ENCODE measurements at places on chromosomes 7 and 10.

- DNase-seq: no peak
Observed at GRCh38 chr7:130963339-130963738, 229.3 kb upstream of the KLF14 start.

- DNase-seq: no peak
Observed at GRCh38 chr7:21106296-21106732, 319.6 kb upstream of the SP8 start.

DNA sequence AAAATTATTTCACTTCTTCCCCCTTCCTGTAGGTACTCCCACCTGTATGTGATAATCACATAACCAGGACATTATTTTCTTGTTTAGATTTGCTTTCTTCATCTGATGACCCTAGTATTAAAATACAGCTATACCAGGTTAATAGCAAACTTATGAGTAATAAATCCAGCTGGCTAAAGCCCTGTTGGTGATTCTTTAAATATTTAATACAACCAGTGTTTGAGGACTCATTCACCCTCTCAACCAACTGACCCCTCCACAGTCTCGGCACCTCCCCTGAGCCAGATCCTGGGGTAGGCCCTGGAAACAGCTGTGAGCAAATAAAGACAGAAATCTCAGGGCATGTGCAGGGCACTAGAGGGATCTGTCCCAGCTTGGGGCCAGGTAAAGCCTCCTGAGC is 58.5 kb downstream of the BLNK start:
- DNase-seq: no peak

GRCh38 chr10:46327685-46328084 is 40.9 kb downstream of the ANTXRL start:
- no peak for DNase-seq

- peak; percentile 77 for DNase-seq
Observed at GRCh38 chr10:43689955-43690771, 41.5 kb upstream of the ZNF32 start.

GRCh38 chr10:48529331-48529730 is 75.5 kb downstream of the ARHGAP22 start:
- no peak for DNase-seq

DNA sequence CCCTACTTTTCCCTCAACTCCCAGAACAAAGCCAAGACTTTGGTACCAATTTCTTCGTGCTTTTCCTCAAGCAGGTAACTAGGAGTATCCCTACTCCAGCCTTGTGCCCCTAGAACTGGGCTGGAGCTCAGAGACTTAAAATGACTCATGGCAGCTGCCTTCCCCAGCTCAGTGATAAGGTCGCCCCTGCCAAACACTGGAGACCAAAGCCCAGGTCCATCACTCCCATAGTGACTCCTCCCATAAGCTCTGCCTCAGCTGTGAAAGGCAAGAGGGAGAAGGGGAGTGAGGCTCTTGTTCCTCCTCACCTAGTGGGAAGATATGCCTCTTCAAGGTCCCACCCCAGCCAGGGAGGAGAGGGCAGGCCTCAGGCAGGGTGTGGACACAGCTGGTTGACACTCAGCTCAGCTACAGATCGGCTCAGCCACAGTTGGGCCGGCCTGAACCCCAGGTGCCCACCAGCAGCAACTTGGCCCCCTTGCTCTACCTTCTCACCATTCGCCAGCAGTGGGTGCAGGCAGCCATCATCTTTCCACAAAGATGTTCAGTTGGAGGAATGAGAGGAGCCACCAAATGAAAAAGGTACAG is 13.8 kb upstream of the CYREN start:
- DNase-seq: no peak

GRCh38 chr10:123912871-123913270 is 21.3 kb upstream of the CPXM2 start:
- DNase-seq: no peak

- no peak for DNase-seq
Observed at GRCh38 chr7:137120690-137121089, 222.8 kb downstream of the PTN start.

- no peak for DNase-seq
Observed at GRCh38 chr10:124348801-124349200, 69.9 kb downstream of the OAT start.

- DNase-seq: no peak
Observed at GRCh38 chr10:35778306-35778705, 136.2 kb upstream of the FZD8 start.

- no peak for DNase-seq
Observed at GRCh38 chr10:132232023-132232951, 45.5 kb downstream of the DPYSL4 start.

- no peak for DNase-seq
Observed at GRCh38 chr10:29078919-29079318, 210.0 kb upstream of the LYZL1 start.

DNA sequence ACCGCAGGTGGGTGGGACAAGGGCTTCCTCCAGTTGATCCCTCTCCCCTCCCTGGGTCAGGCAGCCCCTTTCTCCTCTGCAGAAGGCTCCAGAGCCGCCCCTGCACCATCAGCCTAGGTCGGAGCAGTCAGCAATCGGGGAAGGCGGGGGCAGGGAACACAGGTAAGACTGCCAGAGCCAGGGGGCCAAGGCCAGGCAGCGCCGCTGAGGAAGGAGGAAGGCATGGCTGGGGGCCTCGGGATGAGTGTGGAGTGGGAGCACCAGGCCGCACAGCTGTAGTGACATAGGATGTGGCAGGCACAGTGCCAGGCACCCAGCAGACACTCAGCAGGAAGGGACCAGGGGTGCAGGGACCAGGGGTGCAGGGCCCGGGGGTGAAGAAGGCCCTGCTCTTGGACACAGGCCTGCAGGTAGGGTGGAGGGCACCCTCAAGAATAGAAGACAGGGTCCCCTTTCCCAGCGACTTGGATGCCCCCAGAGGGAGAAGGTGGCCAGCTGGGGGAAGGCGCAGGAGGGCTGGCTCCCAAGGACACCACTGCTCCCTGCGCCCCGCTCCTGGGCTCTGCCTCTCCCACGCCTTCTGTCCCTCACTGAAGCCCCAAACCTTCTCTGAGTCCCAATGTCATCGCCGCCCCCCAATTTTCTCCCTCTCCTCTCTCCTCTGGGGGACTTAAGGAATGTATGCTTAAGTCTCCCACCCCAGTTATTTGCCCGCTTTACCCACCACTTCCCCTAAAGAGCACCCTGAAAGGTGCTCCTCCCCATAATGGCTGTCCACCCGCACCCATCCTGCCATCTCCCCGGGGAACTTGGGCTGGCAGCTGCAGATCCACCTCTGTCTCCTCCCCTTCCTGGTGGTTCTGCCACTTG is 38.5 kb downstream of the CAMK2B start:
- DNase-seq: peak; percentile 0

DNA sequence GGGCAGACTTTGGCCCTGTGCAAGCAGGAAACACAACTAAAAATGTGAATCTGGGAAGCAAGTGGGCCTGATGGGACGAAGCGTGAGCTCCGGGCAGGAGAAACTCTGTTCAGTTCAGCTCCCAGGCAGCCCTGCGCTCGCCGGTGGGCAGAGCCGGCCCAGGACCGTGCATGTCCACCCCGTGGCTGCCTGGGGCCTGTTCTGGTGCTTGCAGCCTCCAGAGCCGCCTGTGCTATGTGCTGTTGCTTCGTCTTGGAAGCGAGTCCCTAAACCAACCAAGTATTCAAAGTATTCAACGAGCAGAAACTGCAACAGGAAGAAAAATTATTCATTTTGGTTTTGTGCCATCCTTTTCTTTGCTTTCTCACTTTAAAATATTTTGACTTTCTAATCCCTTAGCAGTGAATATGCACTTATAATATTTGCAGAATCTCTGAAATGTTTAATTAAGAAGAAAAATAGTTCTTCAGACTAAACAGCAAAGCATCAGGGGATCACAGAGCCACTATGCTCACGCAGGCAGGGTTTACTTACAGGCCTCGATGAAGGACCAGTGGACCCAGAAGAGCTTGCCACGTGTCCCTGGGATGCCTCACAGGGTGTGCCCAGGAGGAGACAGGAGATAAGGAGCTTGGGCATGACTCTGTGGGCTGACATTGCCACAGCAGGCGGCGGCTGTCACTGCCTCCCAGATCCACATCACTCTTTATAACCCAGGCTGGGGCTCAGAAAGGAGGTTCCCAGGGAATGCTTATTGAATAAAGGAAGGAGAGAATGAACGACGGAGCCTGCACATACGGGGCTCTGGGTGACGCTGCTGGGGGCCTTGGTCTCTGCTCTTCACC is 45.6 kb downstream of the VIPR2 start:
- no peak for DNase-seq

GRCh38 chr10:102918817-102919245 is 737 bp downstream of the CNNM2 start:
- peak; percentile 19 for DNase-seq

- no peak for DNase-seq
Observed at GRCh38 chr10:8531116-8531515, 476.6 kb downstream of the GATA3 start.

GRCh38 chr10:28425422-28425821 is 107.5 kb upstream of the WAC start:
- DNase-seq: no peak

GRCh38 chr7:47091141-47091540 is 490.8 kb downstream of the TNS3 start:
- no peak for DNase-seq

DNA sequence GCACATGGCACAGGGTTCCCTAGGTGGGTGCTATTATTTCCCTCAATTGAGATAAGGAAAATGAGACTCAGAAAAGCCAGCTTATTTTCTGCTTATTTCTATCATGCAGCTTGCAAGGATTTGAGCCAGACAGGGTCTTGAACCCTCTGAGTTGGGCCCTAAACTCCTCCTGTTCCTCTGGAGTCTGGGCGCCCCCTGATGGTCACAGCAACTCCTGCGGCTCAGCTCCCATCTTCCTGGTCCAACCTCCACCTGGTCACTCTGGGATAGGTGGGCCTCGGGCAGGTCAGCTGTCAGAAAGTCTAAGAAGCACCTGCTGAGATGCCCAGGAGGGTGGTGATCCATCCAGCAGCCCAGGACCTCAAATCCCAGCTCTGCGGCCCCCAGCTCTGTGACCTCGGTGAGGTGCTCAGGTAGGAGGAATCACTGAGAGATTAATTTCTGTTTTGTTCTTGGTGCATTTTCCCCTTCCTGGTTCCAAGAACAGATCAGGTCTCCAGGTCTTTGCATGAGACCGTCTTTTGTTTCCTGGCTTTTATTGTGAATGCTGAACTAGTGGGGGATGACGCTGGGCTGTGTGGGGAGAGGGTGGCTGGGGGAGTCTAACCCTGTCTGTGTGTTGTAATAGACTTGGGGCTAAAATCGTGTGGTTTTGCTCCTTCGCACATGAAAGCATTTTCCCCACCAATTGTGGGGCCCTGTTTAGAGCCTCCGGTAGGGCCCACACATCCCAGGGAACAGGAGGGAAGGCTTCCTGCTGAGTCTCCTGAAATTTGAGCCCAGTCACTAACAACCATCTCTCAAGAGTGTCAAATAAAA is 32.8 kb downstream of the TMEM130 start:
- no peak for DNase-seq

GRCh38 chr7:75689246-75690099 is 49.3 kb downstream of the HIP1 start:
- DNase-seq: no peak

DNA sequence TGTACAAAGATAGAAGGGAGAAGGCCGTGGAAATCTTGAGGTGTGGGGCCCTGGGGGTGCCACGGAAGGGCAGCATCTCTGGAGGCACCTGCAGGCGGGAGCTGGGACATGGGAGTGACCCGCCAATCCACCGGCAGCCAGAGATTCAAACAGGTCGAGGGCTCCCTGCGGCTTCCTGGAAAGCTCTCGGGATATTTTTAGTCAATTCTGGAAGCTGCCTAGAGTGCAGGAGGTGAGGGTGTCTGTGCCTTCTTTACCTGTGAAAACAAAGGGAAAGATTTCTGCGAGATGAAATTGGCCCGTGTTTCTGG is 16.6 kb downstream of the MNX1 start:
- DNase-seq: no peak

GRCh38 chr7:127119517-127119916 is 133.2 kb downstream of the GRM8 start:
- DNase-seq: no peak

GRCh38 chr10:97320480-97321031 is 1.5 kb downstream of the FRAT1 start:
- no peak for DNase-seq

GRCh38 chr7:138890499-138891445 is 90.4 kb downstream of the KIAA1549 start:
- no peak for DNase-seq

DNA sequence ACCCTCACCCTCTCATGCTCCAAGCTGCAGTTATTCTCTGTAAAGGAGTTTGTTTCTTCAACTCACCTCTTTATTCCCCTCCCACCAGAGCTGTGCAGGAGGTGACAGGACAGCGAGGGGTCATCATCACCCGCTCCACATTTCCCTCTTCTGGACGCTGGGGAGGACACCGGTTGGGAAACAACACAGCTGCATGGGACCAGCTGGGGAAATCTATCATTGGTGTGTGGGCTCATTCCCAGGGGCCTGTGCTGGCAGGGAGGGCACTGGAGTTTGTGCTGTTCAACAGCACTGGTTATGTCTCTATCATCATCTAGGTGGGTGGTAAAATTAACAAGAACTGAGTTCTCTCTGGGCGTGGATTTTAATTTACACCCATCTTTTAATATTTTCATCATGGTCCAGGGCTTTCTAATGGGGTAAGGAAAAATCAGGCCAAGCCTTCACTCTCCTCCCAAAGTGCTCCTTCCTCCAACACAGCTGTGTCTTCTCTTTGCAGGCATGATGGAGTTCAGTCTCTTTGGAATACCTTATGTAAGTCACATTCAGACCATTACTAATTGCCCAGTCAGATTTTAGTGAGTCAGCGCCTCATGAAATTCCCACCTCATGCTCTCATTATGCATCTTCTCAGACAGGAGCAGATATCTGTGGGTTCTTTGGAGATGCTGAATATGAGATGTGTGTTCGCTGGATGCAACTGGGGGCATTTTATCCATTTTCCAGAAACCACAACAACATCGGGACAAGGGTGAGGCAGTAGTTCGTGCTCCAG is 61.6 kb downstream of the PRSS58 start:
- DNase-seq: no peak

DNA sequence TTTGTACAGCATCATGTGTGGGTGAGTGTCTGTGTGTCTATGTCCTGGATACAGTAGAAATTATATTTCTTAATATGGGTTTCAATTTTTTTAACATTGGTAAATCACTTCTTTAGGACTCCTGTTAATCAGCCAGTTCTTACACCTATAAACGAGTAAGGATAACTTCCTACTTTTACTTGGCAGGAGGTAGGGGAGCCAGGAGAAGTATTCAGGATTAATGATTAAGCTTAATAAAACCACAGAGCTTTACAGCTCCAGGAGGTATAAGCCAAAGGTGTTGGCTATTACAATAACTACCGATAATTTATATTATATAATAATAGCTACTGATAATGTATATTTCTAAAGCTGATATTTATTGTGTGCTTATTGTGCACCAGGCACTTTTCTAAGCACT is 1.7 kb upstream of the FAM3C start:
- DNase-seq: no peak

GRCh38 chr10:65273115-65273514 is 1652.7 kb upstream of the LRRTM3 start:
- no peak for DNase-seq

DNA sequence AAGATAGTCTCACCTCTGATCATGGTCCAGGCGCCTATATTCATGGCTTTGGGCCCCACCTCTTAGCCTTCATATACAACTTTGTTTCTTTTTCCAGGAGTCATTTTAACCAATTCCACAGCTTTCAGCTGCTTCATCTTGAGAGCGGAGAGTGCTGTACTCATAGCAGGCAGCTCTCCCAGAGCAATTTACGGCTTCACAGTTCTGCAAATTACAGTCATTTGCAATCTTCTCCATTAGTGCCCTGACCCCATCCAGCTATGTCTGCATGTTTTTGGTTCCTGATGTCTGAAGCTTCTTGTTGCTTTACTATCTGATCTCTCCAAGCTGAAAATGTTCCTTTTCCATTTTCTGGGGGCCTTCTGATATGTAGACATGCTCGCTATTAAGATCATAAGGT is 18.0 kb upstream of the MEST start:
- DNase-seq: no peak

GRCh38 chr7:52030722-52031121 is 714.1 kb upstream of the COBL start:
- DNase-seq: no peak
